ENCODE measurements at places on chromosomes 16 and 17.

DNA sequence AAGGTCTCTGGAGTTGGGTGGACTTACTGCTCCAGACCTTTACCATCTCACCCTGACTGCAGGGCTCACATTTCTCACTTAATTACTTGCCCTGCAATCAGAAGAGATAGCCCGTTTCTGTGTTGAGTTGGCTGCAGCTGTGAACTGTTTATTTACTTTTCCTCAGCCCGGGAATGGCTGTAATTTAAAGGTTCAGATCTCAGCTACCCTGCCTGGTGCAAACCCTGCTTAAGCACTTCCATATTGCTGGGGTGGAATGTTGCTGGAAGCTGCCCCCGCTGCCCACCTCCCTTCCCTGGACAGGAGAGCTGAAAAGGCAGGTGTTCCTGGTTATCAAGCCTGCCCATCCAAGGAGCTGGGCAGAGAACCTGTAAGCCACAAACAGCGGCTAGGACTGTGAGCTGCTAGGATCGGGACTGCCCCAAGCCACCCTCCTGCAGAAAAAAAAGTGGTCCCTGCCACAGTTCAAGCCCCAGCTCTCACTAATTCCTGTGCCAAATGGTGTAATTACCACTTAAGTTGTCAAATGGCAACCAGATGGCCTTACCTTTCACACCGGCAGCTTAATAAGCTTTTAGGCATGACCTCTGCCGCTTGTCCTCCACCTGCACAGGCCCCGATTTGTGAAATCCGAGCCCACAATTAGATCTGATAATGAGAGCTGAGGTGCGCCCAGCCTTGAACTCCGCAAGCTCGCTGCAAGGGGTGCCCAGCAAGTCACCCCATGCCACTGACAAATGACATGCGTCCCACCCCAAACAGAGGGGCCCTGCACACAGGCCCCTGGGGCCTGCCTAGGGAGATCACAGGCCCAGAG is 269.8 kb downstream of the C16orf95 start:
- peak; percentile 74 for DNase-seq

- DNase-seq, result no peak
Measured at GRCh38 chr16:61323456-61323855, 712.8 kb downstream of the CDH8 start.

GRCh38 chr16:8517280-8517679 is 73.0 kb downstream of the TMEM114 start:
- DNase-seq, result no peak

GRCh38 chr17:11692688-11693087 is 94.4 kb downstream of the DNAH9 start:
- DNase-seq, result no peak

GRCh38 chr17:17723354-17724261 is 42.4 kb downstream of the RAI1 start:
- DNase-seq, result no peak

DNA sequence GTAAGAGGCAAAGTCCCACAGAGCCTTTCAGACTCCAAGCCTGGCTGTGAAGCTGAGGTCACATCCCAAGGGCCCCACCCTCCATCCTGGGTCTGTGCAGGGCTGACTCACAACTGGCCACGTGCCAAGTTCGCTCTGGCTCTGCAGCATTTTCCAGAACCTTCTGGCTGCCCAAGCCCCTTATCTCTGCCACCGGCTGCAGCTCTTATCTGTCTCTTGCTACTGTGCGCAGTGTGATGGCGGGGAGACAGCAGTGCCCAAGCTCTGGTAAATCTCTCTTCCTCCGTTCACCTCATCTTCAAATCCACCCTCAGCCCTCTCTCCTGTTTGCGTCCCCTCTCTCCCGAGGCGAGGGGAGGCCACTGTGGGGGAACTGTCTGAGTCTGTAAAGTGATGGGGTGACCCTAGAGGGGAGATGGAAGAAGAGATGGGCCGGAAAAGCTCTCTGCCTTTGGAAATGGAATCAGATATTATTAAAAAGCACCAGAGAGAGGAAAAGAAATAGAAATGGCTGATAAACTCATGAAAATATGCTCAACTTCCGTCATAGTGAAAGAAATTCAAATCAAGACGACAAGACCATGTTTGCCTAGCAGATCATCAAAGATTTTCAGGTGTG is 162.7 kb upstream of the CDC42EP4 start:
- DNase-seq, result no peak

- no peak for DNase-seq
Measured at GRCh38 chr16:71254832-71255525, 24.5 kb upstream of the HYDIN start.

DNA sequence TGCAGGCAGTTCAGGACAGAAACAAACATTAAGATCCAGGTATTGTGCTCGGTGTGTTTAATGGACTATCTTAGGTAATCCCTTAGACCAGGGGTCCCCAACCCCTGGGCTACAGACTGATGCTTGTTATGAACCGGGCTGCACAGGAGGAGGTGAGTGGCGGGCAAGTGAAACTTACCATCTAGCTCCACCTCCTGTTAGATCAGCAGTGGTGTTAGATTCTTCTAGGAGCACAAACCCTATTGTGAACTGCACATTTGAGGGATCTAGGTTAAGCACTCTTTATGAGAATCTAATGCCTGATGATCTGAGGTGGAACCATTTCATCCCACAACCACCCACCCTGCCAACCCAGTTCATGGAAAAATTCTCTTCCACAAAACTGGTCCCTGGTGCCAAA is 37.8 kb upstream of the ASIC2 start:
- no peak for DNase-seq
